ENCODE measurements at places on chromosomes 4 and X.
A peak's percentile ranks its signal among the peaks of the same experiment; 100 is the strongest.

DNA sequence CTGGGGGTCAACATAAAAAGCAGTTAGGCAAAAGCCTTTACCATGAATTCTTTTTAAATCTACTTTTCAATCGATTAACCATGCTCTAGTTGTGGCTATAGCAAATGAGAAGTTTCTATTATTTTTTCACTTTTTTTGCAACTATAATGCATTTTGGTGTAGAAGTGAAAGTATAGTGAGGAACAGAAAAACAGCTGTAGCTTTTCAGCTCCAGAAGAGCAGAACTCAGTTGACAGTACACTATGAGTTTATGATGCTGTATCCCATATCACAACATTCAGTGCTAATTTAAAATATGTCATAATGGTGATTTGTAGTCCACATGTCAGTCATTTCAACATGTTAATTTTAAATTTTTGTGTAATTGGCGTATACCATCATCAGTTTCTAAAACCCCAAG lies 8.7 kb upstream of the MUC7 start:
- no peak for DNase-seq

DNA sequence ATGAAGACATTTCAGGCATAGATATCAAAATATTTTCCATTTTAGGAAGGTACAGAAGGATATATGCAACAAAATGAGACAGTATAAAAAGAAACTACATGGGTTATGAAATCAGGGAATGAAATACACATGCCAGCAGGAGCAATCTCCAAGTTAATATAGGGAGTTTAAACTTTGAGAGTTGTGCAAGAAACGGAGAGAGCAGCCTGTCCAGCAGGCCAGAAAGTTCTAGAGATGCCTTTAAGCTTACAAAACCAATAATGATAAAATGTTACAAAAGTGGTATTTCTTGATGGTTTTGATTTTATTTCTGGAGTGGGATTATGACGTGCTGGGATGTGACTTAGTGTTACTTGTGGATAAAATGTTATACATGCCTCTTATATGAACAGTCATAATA lies 2047.9 kb downstream of the ARAP2 start:
- no peak for DNase-seq

- no peak for DNase-seq
Measured at GRCh38 chrX:136219893-136220292, 31.3 kb downstream of the MAP7D3 start.

DNA sequence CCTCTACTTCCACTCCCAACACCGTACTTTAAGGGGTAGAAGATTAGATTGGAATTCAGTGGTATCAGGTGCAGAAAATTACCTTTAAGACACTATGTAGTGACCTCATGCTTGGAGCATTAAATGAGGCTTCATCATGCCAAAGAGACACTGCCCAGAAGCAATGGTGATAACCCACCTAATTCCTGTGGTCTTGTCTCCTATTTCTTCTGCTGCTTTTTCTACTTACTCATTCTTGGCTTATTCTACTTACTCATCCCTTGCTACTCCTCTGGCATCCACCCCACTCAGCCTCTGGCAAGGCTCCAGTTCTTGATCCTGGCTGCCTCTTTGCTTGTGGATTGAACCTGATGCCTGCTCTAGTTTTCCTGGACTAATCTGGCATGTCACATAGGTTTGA lies 62.3 kb upstream of the ADAMTS3 start:
- no peak for DNase-seq

- DNase-seq, result no peak
Measured at GRCh38 chr4:77600521-77601451, 4.8 kb upstream of the CXCL13 start.

DNA sequence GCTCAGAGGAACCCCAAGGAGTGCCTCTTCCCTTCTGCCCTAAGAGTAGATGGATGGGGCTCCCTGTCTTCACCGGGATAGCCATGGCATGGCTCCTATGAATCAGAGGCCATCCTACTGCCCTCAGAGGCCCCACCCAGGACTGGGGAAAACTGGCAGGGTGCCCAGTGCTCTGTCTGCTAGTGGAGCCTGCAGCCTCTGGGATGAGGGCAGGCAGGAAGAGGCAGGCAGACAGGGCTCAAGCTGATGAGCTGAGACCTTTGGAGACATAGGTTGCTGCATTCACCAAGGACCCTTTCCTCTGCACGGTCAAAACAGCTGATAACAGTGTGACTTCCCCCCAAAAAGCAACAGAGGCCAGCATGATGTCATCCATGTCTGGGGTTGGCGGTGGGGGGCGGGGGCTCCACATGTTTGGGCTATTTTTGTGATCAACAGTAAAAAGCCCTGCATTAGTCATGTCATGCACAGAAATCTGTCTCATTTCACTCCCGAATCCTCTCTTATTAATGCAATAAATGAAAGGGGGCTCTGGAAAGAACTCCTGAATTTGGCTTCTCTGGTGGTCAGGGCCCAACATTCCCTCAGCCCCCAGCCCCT lies 207.6 kb upstream of the MAMLD1 start:
- no peak for DNase-seq

GRCh38 chr4:118997601-118998000 lies 108.9 kb downstream of the SYNPO2 start:
- DNase-seq, result no peak

GRCh38 chrX:123731987-123732669 lies 724 bp downstream of the THOC2 start:
- no peak for DNase-seq

DNA sequence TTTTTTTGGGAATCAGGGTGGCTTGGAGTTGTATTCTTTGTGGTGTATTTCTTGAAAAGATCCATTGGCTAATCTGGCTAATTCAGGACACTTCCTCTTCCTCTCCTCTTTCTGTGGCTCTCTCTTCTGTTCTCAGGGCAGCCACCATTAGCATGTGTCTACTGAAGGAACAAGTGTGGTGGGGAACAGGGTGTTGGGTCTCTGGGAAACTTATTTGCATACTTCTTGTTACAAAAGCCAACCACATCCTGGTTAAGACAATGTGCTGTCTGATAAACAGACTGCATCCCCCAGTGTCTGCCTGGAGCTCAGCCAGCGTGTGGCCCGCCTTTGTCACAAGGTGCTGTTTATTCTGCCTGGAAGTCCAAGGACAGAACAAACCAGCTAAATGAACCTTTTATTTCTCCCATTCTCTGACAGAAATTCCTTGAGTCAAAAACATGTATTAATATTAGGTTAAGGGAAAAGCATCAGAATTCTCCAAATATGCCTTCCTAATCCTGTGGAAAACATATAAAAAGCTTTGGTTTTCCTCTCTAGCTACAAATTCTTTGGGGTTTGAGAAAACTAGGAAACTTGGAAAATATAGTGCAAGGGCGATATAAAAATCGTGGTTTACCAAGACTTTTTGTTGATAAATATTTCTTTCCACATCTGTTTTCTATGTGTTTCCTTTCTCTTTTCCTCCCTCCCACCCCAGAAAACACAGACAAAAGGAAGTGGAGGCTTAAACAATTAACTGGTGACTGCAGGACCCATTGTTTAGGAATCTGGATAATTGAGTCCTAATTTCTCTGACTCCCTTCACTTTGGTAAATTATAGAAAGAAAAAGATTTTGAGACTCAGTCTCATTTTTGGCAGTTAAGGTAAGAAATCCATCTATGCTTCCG lies 203.6 kb downstream of the SPRY1 start:
- no peak for DNase-seq

DNA sequence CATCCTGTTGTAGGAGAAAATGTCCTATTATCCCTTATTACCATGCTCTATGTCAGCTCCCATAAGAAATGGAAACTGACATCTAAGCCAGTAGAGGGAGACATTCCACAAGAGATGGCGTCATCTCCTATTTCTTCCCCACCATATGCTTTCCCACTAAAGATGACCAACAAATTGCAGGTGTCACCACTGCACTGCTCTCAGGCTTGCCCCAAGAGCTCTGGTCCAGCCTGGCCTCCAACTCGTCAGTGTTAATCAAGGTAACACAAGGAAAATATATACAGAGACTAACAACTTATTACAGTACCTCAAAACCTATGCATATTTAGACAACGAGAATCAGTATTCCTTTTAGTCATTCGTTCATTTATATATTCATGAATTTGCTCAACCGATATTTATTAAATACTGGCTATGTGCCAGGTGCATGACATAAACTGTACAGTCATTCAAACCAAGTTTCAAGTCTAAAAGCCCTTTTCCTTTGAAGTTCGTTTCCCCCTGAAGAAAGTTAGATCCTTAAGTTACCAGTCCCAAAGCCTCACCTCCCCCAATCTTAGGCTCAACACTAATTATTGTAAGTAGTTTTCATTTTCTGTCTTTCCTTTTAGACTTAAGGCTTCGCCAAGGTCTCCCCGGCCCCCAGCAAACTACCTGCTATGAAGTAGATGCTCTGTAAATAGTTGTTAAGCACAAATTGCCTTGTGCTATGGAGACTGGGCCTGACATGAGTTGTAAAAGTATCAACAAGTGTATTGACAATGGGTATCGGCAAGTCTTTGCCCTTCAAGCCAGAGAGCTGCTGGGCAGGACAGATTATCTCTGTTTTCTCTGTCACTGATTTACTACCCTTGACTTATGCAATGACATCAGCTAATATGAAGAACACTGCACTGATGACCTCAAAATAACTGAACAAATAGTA lies 3.1 kb upstream of the FGB start:
- DNase-seq, result peak; percentile 0

- no peak for DNase-seq
Measured at GRCh38 chr4:155769090-155769489, 10.3 kb downstream of the GUCY1B1 start.

- DNase-seq, result no peak
Measured at GRCh38 chr4:110108422-110108821, 90.0 kb downstream of the ELOVL6 start.

GRCh38 chrX:47579537-47579936 lies 2.7 kb upstream of the TIMP1 start:
- no peak for DNase-seq

GRCh38 chr4:147950841-147951240 lies 219.0 kb downstream of the ARHGAP10 start:
- no peak for DNase-seq

- peak; percentile 74 for DNase-seq
Measured at GRCh38 chr4:108172753-108173598, 4.2 kb upstream of the LEF1 start.

DNA sequence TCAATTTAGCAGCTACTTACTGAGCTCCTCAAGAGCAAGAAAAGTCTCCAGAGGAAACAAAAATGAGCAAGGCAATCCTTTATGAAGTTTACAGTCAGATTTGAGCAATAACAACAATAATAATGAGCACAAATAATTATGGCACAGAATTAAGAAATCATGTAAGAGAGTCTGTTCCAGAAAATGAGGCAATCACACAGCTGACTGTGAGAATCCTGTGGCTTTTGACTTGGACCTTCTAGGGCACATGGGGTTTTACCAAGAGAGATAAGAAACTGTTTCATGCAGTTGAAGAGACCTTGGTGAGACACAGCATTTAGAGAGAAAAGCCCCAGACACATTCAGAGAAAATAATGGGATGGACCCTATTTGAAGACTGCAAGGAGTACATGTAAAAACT lies 362.6 kb upstream of the MAGEB2 start:
- no peak for DNase-seq

- DNase-seq, result no peak
Measured at GRCh38 chr4:141352331-141352730, 131.6 kb downstream of the ZNF330 start.

- DNase-seq, result no peak
Measured at GRCh38 chrX:115689931-115690330, 129.0 kb downstream of the PLS3 start.

DNA sequence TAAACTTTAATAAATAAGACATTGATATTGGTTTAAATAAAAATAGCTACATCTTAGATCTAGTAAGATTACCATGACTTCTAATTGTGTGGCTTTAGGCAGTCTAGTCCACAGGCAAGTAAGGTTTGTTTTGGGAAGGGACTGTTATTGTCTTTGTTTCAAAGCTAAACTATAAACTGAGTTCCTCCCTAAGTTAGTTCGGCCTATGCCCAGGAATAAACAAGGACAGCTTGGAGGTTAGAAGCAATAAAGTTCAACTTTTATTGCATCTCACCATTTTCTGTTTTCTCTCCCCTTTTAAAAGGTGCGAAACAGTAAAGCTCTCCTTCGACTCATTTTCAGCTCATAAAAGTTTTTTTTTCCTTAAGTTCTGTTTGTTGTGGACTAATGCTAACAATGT lies 70.4 kb upstream of the S100G start:
- DNase-seq, result no peak
